Stimulated activated CD8-positive, alpha-beta memory T cell treated with anti-CD3 and anti-CD28 coated beads, Interleukin-15, amount 100 ng/mL, for 4 hours (primary cell): ENCODE measurements at places on chromosomes 5 and 9.

DNA sequence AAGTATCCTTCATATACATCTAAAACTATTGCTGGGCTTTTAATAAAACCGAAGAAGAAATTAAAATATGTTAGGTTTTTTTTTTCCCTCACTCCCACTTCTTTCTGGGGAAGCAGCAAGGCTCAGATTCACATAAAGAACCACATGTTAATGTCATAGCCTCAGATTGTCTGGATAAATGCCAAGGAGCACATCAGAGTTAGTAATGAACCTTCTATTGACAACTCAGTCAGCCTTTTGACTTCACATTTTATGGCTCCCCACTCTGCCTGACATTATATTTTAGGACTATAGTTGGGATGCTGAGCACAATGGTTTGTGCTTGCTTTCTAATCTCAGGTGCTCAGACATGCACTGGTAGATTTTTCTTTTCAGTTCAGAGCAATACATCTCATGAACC is 21.8 kb downstream of the DMAC1 start:
- no peak for DNase-seq

DNA sequence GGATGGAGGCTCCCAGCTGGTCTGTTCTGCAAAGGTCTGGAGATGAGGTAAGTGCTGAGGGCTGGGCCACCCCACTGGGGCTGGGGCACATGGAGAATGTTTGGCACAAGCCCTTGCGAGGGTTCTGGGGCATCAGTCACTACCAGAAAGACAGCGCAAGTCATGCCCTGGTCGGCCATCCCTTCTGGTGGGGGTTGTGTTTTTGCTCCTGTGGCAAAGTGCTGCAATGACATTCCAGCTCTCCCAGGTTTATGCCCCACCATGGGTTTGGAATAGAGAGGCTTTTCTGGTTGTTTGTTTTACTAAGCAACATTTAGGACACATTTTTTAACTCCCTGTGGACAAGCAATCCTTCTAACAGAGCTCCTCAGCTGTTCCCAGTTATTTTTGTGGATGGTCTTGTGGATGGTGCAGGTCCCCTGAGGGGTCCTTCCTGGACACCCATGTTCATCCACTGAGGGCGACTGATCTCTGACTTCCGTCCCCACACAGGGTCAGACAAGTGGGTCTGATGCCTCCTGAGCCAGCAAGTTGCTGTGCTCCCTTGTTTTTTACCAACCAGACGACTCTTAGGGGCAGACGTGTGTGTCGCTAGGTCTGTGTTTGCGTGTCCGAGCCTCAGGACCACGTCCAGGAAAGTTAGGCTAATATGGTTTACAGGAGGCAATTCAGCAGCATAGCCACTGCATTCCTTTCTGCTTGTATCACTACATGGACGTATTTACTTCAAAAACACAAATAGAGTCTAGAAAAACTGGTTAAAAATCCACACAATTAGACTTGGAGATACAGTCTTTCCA is 64.9 kb upstream of the ECM2 start:
- no peak for DNase-seq

DNA sequence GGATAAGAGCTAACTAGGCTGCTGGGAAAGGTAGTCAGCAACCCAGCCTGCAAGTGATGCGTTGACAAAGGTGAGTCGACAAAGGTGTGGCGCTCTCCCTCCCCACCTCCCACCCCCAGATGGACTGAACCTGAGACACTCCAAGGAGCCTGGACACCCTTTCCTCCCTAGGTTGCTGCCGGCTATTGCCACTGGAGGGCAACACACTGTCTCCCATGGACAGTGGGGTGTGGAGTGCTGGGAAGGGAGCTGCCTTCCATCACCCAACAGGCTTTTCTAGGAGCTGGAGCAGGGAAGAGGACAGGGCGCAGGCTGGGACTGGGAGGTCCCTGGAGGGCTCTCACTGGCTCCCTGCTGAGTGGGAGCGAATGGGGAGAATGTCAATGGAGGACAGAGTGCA is 75.4 kb upstream of the ARAP3 start:
- no peak for DNase-seq

DNA sequence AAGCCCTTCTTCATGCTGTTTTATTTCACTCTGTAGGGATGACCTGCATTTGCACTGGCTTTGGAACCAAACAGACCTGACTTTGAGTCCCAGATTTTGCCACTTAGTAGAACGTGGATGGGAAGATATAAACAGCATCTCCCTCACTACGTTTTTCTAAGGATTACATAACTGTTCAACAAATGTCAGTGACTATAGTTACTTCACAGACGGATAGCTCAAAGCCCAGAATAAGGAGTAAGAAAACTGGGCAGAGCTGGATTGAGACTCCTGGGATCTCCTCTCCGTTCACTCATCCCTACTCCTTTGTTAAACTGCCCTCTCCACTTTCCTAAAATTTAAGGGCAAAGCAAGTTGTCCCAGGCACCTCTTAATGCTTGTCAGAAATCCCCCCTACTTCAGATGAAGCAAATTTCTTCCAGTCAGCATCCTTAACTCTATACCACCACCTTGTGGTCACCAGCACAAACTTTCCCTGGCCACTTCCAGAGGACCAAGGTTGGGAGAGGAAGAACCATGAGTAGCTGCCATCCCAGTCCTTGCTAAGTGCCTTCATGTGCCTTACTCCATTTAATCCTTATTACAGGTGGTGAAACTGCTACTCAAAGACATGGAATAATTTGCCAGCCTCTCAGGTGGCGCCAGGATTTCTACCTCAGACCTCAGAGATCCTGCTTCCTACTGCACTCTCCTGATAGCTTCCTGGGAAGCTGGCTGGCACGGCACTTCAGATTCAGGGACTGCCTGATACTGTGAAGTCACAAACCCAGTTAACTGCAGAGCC is 38.4 kb downstream of the EGR1 start:
- DNase-seq: no peak

- DNase-seq: no peak
These were observed 19.3 kb upstream of the STRBP start for GRCh38 chr9:123287639-123288038.

GRCh38 chr5:142813220-142813619 is 43.0 kb downstream of the ARHGAP26 start:
- no peak for DNase-seq

DNA sequence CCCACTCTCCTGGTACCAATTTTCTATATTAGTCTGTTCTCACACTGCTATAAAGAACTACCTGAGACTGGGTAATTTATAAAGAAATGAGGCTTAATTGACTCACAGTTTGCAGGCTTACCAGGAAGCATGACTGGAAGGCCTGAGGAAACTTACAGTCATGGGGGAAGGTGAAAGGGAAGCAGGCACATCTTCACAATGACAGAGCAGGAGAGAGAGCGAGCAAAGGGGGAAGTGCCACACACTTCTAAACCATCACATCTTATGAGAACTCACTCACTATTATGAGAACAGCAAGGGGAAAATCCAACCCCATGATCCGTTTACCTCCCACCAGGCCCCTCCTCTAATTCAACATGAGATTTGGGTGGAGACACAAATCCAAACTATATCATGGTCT is 72.2 kb downstream of the ATG10 start:
- DNase-seq: no peak

DNA sequence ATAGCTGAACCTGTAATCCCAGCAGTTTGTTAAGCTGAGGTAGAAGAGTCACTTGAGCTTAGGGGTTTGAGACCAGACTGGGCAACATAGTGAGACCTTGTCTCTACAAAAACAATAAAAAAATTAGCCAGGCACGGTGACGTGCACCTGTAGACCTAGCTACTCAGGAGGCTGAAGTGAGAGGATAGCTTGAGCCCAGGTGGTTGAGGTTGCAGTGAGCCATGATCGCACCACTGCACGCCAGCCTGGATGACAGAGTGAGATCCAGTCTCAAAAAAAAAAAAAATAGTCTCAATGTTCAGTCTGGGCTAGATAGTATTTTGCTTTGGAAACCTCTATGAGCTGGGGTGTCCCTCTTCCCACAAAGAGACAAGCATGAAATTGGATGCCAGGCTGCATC is 51.9 kb upstream of the IQGAP2 start:
- DNase-seq: no peak

GRCh38 chr5:57658018-57658417 is 175.4 kb upstream of the ACTBL2 start:
- no peak for DNase-seq

- DNase-seq: no peak
These were observed 29.4 kb upstream of the TMEM250 start for GRCh38 chr9:136147890-136148714.

- DNase-seq: no peak
These were observed 4.5 kb downstream of the UBE2D2 start for GRCh38 chr5:139565411-139566305.

DNA sequence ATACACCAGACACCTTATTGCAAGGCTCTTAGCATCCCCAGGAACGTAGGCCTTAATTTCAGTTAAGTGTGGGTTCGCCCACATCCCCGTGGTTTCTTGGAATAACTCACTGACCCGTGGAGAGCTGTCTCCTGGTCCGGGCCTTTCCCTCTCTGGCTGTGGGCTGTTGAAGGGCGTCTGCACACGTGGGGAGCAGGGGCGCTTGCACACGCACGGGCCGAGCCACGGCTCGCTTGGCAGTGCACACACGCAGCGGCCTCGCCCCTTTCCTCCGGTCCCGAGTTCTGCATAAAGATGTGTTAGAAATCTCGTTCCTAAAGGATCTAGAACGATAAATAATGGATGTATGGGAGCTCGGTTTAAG is 141.9 kb downstream of the PBX3 start:
- no peak for DNase-seq

DNA sequence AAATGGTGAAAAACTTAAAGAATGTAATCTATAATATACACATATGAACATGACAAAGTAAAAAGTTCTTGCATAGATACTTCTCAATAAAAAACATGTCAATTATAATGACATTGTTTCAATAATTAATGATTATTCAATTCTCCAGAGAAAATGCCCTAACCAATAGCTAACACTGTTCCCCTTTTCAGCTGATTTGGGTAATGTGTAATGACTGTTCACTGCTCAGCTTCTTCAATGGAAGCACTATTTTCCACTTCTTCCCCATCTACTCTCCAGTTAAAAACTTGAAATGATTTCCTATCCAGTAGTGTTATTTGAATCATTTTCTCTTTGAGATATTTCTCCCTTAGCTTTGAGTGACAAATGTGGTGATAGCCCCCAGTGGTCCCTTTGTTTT is 62.3 kb downstream of the CEP120 start:
- no peak for DNase-seq

- DNase-seq: no peak
These were observed 81.2 kb downstream of the FSTL4 start for GRCh38 chr5:133531178-133531577.

DNA sequence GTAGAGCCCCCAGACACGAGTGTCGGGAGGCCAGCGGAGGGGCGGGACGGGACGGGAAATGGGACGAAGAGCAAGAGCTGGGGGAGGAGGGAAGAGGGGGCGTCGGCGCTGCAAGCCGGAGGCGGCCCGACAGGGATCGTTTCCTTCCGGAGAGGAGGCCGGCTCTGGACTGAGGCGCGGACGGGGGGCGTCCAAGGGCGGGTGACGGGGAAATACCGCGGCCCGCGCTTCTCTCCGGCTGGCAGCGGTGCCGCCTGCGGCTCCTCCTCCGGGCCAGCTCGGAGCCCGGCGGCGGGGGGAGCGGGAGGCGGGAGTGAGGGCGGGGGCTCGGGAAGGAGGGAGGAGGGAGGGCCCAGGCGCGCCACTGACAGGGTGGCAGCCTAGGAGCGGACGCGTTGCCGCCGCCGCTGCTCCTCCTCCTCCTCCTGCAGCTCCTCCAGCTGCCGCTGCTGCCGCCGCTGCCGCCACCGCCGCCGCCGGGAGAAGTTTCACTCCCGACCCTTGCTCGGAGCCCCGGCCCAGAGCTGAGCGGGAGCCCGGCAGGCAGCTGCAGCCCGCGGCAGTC is at the start of gene CHSY3:
Gene CHSY3 (plus strand): TSS at position 364 of the 565 bp plus-strand sequence.
- DNase-seq: no peak

GRCh38 chr5:128015478-128015877 is 68.1 kb upstream of the SLC12A2 start:
- DNase-seq: no peak

DNA sequence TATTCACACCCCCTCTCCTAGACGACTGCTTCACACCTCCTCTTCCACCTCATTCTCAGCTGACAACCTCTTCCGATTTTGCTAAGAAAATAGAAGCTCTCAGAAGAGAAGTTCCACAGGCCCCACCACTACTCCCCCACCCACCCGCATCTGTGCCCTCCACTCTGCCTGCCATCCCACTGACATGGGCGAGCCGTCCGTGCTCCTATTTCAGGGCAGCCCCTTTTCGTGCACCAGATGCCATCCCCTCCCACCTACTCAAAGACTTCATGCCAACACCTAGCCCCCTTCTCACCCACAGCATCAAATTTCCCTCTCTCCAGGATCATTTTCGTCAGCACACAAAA is 34.6 kb upstream of the JADE2 start:
- DNase-seq: no peak

DNA sequence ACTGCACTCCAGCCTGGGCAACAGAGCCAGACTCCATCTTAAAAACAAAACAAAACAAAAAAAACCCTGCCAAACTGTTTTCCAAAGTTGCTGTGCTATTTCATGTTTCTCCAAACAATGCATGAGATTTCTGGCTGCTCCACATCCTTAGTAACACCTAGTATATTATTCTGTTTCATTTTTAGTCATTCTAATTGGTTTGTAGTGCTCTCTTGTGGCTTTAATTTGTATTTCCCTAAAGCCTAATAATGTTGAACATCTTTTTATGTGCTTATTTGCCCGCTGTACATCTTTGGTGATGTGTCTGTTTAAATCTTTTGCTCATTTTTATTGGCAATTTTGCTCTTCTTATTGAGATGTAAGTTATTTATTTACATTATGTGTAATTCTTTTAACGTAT is 18.4 kb upstream of the TTC1 start:
- DNase-seq: no peak

DNA sequence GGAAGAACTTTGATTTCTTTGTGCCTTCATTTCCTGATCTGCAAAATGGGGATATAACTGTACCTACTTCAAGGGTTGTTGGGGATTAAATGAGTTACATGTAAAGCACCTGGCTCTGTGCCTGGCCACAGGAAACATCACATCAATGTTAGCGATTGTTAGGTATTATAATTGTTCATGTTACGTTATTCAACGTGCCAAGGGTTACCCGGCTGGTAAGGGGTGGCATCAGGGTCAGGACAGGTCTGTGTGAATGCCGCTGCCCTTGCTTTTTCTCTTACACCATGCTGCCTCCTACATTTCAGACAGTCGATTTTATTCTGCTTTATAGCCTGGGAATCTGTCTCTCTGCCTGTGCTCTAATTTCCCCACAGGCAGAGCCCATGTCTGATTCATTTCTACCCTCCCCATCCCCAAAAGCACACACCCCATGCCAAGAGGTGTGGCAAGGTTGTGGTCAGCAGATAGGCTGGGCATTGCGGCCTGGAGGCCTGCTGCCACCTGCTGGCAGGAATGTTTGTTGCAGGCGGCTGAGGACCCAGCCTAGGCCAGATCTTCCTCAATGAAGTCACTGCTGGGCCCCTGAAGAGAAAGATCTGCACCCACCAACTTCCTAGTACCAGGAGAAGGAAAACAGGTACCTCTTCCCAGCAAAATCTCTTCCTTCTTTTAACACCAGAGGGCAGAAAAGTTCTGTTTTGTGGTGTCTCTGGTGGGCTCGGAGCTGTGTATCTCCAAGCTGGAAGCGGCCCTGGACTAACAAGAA is 5.3 kb downstream of the ANKS6 start:
- peak; percentile 14 for DNase-seq
